ENCODE measurements at places on chromosomes 2 and 18.

DNA sequence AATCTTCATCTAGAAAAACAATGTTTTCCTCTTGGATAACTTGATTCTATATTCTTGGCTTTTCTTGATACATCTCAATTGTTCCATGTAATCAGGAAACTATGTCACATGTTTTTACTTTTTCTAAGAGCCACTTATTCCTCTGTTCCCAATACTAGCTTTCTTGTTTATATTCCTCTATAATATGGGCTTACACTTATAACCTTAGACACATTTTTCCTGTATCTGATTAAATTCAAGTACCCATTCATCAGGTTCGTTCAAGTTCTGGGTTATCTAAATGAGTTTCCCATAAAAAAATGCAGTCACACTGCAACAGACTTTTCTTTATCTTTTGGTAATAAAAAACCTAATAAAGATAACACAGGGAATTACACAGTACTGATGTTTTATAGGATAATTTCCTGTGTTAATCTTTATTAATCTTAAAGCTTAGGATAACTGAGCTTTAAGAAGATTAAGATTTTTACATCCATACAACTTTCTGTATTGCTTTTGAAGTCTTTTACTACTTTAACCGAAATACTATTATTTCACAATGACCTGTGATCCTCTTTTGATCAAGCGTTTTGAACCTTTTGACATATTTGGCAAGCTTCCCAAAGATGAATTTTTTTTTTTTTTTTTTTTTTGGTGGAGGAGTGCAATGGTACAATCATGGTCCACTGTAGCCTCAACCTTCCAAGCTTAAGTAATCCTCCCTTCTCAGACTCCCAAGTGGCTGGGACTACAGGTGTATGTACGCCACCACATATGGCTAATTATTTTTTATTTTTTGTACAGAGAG is 44.3 kb upstream of the C2orf66 start:
- DNase-seq, result no peak

- no peak for DNase-seq
These were observed 339.9 kb upstream of the SOX11 start for GRCh38 chr2:5352286-5352685.

DNA sequence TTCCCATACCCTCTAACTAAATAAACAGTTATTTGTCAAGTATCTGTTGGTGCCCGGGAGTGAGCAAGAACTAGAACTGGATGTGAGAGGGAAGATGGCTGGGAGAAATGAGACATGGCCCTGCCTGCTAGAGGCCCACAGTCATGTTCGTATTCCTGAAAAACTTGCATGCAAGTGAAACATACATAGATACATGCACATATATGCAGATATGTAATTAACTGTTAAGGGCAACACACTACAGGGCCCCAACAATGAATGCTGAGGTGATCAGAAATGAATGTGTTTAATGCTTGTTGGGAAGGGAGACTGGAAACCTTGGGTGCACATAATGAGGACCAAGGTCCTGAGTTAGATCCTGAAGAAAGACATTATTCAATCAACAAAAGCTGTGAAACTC is 49.8 kb downstream of the ADD2 start:
- DNase-seq, result no peak

- no peak for DNase-seq
These were observed 189.9 kb downstream of the CD226 start for GRCh38 chr18:69757733-69758132.

DNA sequence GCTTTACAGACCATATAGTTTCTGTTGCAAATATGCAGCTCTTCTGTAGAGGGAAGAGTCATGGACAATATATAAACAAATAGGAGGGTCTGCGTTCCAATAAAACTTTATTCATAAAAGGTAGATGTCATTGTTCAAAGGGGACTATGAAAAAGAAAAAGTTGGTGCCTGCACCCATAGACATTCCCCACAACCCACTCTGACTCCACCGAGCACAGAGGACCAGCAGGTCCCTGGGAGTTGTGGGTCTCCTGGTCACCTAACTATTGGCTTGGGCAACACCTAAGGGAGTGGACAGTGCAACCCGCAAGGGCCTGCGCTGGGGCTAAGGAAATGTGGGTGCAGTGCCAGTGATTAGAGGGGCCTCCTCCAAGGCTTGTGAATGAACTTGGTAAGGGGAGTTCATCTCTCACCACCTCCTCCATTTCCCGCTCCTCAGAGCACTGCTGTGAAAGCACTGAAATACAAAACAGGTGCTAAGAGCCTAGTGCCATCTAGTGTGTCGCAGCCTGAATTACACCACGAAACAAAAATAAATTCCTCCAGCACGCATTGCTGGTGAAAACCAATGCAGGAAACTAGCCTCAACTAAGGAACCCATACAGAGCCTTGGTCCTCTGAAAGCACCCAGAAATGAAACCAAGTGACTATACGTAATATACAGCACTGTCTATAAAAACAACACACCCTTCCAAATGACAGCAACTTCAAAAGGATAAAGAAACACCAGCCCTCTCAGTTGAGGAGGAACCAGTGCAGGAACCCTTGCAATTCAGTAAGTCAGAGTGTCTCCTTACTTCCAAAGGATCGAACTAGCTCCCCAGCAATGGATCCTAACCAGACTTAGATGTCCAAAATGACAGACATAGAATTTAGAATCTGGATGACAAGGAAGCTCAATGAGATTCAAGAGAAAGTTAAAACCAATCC is 166.6 kb downstream of the RNF144A start:
- DNase-seq, result no peak

DNA sequence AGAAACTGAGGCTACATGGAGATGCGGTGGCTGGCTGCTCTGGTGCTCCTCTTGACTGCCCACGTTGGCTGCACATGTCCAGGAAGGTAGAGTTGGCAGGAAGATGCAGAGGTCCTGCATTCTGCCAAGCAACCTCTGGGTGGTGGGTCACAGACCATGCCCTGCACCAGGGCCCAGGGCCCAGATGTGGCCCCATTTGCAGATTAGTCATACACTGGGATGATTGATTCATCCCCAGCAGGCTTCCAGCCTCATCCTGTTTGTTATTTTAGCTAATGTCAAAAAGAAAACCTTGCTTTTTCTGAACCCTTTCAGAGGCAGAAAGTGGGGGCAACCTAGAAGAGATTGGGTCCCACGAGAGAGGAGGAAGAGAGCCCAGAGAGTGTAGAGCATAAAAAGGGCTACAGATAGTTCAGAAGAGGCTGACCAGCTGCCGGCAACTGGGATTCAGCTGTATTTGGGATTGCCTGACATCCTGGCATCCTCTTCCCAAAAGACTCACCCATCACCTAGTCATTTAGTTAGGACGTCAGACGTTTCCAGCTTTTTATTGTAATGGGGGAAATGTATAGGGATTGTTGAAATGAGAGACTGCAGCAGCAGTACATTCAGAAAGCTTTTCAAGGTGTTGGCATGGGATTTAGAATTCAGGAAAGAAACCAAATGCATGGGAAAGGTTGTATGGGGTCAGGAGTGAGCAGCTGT is 101.9 kb downstream of the CTIF start:
- DNase-seq, result no peak

DNA sequence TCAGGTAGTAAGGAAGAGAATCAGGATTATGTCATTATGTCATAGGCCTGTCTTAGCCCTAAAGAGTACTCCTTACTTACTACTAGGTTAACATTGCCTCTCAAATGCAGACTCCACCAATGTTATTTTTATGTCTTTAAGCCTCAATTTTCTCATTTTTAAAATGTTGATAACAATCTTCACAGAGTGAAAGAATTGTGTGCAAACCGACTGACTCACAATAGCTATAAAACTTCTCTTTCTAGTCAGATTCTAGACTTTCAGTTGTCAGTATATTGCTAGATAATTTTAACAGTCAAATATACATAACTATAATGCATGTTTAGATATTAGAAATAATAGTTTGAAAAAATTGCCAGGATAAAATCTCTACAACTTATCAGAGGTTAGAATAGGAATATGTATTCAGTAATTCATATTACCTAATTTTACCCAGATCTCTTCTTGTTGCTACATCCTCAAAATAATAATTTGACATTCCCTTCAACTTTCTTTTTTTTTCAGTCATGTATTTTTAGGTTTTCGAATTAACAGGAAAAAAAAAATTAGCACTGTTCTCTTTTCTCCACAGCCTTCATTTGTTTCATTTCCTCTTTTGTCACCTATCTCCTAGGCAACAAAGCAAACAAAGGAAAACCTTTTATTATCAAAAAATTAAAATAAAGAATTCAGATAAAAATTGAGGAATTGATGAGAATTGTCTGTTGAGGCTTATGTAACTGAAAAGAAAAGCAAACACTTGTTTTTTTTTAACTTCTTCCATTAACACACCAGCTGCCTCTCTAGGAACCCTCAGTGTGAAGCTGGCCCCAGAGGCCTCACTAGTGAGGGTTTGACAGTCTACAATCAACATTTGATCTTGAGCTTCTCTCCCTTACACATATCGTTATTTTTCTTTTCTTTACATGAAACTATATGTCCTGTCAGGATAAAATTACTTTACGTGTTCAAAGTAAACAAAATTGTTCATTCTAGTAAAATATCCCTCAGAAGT is 279.0 kb downstream of the CALCRL start:
- no peak for DNase-seq

DNA sequence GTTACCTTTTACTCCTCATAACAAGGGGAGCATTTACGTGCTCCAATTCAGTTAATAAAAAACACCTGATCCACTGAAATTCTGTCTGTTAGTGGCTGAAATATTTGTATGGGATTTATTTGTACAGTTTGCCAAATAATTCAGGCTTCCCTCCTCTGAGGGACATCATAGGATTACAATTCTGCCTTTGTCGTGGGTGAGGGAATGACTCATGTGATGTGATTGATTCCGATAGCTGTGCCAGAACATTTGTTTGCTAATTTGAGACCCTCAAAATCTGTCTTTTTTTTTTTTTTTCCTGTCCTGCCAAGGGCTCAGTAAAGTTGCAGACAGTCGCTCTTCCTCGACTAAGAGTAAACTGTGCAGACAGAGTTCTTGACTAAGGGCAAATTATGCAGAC is 612.6 kb upstream of the CDH2 start:
- no peak for DNase-seq

Data from stimulated activated CD8-positive, alpha-beta memory T cell treated with anti-CD3 and anti-CD28 coated beads, Interleukin-15, amount 100 ng/mL, for 48 hours (primary cell).